ENCODE measurements at places on chromosomes 1 and 21.

- no peak for DNase-seq
These were observed 58.0 kb downstream of the STUM start for GRCh38 chr1:226606311-226607267.

DNA sequence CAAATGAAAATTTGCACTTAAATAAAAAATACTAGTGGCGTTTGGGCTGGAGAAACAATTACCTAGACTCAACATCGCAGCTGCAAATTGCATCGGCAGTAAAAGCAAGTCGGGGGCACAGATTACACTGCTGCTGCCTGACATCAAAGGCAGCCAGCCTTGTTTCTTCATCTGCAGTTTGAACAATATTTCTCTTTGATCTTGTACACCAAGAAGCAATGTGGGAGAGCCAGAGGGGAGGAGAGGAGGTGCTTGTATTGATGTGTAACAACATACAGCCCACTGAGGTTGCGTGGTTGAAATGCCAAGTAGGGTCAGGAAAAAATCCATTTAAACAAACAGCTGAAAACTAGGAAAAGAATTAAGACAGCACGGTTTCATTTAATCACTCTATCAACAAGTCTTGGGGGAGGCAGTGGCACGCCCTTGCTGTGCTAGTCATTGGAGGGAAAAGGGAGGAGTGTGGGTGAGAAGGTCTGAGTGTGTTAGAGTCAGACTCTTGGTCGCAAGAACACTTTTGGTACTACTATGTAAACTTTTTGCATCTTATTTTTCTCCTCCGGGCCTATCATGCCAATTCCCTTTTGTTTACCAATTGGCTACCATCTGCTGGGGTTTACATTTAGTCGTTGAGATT lies 456.5 kb downstream of the OMA1 start:
- DNase-seq, result no peak

DNA sequence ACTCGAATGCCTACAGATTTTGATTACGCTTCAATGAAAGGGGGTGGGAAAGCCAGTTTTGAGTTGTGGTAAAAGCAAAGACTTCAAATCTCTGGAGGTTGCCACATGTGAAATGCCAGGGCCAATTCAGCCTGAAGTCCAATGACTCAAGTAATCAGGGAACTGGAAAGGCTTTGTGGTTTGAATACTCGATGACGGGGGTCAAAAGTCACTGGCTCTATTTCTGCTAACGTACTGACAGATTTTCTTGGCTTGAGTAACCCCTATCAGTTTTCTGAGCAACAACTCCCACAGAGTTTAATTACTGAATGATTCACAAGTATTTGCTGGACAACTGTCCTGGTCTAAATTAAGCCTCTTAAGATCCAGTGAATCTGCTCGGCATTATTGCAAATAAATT lies 152.2 kb downstream of the SIPA1L2 start:
- DNase-seq, result no peak

DNA sequence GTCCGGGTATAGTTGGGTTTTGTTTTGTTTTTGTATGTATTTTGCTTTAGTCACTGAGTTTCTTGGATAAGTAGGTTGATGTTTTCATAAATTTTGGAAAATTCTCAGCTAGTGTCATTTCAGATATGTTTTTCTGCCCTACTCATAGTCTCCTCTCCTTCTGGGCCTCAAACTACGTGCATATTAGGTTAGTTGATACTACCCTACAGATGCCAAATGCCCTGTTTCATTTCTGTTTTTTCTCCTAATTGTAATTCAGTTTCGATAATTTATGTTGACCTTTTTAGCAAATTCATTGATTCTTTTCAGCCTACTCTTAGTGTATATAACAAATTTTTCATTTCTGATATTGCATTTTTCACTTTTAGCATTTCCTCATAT lies 268.6 kb upstream of the RGS18 start:
- DNase-seq, result no peak

- DNase-seq, result no peak
These were observed 159.3 kb upstream of the SGIP1 start for GRCh38 chr1:66374561-66375111.

DNA sequence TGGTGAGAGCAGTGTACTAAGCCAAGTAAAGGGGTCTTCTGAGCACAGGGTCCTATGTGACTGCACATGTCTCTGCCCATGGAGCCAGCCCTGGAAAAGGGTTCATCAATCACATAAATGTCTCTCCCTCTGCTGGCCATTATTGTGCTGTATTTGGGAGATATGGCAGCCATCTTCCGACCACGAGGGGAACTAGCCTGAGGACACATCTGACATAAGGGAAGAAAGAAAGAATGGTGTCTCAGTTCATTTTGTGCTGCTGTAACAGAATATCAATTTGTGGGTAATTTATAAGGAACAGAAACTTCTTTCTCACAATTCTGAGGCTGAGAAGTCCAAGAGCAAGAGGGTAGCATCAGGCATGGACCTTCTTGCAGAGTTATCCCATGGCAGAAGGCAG lies 55.1 kb upstream of the GJA5 start:
- DNase-seq, result no peak

DNA sequence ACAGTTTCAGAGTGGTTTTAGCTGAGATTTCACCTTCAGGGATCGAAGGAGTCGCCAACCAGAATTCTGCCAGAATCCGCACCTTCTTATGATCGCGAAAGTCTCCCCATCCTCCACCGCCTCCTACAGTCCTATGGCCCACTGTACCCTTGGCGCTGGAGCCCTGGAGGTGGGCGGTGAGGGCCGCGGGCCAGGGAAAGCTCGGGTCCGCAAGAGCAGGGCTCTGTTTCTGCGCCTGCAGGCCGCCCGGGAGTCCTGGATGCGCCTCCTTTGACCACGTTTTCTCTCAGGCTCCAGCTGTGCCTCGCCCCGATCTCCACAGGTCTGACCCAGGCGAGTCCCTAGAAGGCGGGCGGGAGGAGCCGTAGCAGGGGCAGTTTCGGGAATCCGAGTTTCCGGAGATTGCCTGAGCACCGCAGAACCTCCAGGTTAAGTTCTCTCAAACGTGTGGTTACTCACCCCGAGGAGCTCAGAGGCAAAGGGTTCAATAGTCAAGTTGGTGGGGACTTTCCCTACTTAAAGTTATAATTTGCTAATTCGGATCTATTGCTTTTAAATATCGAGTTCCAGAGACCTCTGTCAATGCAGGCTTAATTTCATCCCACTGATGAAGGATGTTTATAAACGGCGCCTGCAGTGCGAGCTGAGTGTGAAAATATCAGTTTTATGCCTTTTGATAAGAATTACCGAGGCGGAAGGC lies 3.2 kb upstream of the LHX8 start:
- no peak for DNase-seq

DNA sequence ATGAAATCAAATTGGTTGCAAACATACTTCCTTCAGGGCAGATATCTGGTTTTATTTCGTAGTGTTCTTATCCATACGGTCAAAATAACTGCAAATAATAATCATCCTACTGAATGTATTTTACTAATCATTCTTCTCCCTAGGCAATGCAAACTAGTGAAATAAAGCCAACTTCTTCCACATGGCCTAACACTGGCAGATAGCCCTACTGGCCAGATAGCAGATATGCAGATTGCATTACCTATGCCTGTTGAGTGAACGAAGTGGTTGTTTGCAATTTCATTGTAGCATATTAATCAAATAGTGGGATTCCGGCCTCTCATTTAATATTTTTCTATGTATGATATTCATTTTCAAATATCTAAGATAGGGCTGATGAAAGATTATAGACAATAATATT lies 116.2 kb downstream of the CENPF start:
- DNase-seq, result no peak

GRCh38 chr21:26572702-26573381 lies at the start of gene CYYR1:
Gene CYYR1, minus strand, starts transcription at chr21:26573286. Its CDS starts 346 bp downstream, at chr21:26572940.
- peak; percentile 46 for DNase-seq

DNA sequence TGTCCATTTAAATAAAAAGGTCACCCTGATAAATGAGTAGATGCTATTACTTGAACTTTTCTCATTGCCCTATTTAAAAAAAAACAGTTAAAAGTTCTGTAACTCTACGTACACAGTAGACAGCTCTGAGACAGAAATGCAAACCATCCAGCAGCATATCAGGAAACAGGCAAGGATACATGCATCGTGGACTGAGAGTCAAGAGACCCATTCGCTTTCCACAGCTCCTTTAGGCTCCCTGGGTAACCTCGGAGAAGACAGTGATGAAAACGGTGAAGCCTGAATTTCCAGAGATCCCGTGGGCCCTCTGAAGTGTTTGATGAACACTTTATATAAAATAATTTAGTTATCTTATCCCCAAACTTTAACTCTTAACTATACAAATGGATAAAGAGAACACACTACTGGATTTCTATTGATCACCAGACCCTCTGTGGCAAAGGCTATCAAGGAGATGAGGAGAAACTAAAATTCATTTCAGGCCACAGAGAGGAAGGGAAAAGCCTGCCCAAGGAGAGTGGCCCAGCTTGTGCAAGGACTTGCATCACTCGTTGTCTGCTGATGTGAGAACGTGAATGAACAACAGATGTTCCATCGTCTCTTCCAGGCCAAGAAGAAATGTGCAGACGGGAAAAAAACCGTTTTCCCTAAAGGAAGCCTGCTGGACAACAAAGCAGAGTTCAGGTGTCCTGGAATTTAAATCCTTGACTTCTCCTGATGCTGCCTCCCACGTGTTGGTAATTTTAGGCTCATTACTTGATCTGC lies 131.0 kb downstream of the TGFBR3 start:
- DNase-seq, result no peak

DNA sequence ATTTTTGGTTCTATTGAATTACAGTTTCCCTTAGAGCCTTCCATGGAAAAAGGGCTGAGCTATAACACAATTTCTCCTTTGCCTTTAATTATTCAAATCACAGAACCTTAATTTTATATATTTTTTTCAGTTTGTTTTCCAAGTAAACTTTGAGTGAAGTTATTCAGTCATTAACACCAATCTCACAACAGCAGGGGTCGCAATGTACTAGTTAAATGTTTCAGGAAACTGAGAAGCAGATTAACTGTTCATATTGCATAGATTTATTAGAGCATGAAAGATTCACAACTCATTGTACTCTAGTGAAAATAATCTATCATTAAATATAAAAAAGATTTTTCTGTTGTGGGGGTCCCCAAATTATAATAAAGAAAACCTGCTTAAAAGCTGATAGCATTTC lies 64.1 kb downstream of the KIFAP3 start:
- peak; percentile 68 for DNase-seq

GRCh38 chr1:202968895-202969295 lies 1.8 kb upstream of the CYB5R1 start:
- DNase-seq, result no peak

DNA sequence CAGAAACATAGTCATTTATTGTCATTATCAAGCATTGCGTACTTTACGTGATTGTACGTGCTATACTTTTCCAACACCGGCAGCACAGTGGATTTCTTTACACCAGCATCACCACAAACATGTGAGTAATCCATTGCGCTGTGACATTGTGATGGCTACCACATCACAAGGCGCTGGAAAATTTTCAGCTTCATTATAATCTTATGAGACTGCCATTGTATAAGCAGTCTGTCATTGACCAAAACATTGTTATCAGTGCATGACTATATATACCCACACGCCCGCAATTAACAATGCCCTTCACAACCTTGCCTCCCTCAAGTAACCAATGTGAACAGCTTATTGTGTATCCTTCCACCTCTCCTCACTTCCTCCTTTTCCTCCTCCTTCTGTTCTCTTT lies 137.6 kb downstream of the ZZZ3 start:
- DNase-seq, result no peak

- no peak for DNase-seq
These were observed 279.5 kb upstream of the POU3F1 start for GRCh38 chr1:38326135-38326534.

DNA sequence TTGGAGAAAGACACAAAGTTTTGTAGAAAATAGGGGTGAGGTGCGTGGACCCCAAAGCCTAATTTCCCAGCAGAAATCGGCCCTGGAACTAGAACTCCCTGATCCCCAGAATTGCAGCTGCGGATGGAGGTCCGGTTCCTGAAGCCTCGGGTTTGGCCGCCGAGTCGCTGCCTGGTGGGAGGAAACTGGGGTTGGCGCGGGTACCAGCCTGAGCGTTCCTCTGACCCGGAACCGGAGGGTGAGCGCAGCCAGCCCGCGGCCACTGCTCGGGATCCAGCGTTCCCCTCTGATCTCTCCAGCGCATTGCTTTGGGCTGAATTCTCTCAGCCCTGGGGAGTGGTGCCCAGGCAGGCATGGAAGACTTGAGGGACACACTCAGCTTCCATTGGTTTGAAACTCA lies 1.6 kb downstream of the ST6GALNAC5 start:
- DNase-seq, result peak; percentile 4

DNA sequence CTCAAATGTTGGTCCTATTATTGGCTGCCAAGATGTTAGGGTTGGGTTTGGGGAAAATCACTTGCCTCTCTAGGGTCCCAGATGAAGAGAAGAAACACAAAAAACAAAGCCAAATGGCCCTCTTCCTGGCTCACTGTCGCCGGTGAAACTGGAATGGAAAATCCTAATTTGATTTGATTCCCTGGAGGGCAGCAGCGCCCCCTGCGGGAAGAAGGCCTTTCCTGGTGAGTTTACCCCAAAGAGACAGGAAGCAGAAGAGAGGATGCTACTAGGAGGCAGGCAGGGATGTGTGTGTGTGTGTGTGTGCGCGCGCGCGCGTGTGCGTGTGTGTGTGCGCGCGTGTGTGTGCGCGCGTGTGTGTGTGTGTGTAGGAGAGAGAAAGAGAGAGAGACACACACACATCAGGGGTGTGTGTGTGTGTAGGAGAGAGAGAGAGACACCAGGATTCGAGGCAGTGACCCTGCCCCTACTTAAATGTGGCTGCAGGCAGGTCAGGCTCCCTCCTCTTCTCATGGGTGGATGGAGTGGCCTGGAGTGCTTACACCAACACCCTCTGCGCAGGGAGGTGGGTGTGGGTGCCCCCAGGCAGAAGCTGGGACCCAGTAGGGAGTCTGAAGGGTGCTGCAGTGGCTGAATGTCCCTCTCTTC lies 3.1 kb upstream of the SELENON start:
- peak; percentile 68 for DNase-seq

DNA sequence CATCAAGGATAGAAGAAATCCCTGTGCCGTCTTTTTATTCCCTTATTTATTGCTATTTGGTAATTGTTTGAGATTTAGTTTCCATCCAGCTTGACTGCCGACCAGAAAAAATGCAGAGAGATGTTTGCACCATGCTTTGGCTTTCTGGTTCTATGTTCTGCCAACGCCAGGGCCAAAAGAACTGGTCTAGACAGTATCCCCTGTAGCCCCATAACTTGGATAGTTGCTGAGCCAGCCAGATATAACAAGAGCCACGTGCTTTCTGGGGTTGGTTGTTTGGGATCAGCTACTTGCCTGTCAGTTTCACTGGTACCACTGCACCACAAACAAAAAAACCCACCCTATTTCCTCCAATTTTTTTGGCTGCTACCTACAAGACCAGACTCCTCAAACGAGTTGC lies 99.0 kb downstream of the TGFB2 start:
- DNase-seq, result no peak

- DNase-seq, result no peak
These were observed 81.6 kb upstream of the AK4 start for GRCh38 chr1:65066419-65066765.

GRCh38 chr1:45809761-45810160 lies 6.3 kb downstream of the MAST2 start:
- DNase-seq, result no peak

Measured in hematopoietic multipotent progenitor cell (in vitro differentiated cells).